ENCODE measurements at places on chromosomes 2 and 18.

- no peak for DNase-seq
Measured at GRCh38 chr18:69172046-69172445, 228.6 kb upstream of the DOK6 start.

DNA sequence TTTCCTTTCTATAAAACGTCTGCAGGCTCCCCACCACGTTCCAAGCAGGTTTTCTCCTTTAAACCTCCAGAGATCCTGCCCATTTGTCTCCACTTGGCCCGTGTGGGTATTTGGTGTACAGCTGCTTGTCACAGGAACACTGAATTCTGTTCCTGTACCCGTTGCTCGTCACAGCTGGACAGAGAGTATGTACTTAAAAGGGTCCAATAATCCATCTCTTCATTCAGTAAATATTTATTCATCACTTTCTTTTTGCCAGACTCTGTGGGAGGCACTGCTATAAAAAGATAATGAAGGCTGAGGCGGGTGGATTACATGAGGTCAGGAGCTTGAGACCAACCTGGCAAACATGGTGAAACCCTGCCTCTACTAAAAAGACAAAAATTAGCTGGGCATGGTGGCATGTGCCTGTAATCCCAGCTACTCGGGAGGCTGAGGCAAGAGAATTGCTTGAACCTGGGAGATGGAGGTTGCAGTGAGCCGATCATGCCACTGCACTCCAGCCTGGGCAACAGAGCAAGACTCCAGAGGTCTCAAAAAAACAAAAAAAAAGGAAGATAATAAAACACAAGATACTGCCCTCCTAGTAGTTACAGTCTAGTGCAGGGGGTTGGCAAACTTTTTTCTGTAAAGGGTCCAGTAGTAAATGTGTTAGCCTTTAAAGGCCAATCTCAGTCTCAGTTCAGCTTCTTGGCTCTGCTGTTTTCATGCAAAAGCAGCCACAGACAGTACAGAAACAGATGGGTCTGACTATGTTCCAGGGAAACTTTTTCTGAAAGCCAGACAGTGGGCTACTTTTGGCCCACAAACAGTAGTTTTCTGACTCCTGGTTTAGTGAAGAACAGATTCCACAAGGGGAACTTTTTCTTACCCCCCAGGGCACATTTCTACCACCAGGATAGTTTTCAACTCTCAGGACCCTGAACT lies 309.9 kb upstream of the RAB12 start:
- no peak for DNase-seq

DNA sequence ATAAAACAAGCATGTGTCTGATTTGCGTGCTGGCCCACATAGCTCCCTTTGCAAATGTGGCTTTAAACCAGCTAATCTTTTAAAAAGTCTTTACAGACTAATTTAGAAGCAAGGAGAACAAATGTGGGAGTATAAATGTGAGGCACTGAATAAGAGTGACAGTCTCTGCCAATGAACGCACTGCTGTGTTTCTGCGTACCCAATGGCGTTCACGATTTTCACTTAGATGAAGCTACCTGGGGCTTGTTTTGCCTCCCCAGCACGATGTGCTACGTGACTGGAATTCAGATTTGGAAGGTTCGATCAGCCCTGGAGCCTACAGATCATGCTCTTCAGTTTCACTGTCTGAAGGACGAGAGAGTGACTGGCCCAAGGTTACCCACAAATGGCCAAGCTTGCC lies 10.8 kb upstream of the CRACDL start:
- no peak for DNase-seq

DNA sequence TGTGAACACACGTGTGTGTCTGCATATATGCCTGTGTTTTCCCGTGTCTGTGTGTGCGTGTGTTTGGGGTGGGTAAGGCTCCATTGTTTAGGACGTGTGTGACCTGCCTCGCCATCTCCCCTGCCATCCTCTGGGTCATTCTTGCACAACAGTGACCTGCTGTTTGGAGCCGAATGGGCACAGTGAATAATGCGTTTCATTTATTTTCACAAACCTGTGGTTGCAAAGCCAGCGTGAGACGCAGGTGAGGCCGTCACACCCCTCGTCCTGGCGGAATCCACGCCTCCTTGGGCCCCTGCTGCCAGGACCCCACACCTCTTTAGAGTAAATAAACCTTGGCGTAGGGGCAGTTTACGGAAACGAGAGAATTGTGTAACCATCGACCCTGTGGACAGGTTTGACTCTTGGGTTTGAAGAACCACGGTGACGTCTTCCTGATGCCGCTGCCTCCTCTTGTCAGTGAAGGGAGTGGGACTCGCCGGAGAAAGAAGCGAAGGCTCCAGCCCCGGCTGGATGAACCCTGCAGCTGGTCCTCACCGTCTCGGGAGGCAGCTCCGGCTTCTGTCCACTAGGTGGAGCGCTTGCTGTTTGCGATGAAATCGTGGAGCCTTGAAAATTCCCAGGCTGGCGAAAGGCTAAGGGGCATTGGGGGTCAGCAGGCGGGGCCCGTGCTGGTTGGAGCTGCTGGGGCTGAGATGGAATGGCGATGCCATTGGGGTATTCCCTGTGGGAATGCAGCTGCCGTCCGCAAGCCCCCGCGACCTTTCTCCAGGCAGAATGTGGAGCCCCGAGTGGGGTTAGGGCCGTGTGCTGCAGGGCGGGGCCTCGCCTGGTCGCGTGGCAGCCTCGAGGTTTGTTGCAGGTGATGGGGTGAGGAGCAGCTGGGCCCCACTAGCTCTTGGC lies 81.1 kb downstream of the RTP5 start:
- DNase-seq: peak; percentile 31

DNA sequence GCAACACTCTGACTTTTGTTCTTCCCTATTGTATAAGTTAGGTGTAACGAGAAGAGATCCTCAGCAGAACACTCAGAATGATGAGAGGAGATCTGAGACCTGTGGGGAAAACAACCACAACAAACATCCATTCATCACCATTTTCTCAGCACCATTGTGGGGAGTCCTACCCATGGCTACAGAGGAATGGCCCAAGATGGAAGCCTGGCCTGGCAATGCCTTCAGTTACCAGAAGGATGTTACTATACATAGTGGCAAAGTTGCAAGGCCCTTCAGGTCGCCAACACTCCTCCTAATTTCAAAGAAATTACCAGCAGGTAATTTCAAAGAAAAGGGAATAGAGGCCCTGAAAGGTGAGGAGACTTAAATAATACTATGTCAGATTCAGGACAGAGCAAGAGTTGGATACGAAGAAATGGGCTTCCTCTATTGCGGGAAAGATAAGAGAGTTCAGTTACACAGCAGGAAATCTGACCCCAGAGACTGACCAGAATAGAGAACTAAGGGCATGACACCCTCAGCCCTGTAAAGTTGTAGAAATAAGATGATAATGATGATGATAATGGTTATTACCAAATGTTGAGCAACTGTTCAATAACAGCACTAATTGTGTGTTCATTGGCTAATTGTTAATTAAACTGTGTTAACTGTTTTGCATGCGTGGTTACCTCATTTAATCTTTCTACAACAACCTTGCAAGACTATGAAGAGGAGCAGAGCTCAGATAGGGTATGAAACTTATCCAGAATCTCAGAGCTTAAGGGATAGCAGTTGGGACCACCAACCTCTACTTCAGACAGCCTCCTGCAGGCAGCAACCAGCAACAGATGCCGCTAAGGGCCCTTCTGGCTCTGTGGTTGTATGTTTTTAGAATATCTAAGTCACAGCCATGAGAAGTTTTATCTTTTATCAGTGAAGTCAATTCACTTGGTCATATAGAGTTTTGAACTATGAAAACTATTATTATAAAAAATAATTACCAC lies 37.5 kb downstream of the DHRS9 start:
- no peak for DNase-seq

DNA sequence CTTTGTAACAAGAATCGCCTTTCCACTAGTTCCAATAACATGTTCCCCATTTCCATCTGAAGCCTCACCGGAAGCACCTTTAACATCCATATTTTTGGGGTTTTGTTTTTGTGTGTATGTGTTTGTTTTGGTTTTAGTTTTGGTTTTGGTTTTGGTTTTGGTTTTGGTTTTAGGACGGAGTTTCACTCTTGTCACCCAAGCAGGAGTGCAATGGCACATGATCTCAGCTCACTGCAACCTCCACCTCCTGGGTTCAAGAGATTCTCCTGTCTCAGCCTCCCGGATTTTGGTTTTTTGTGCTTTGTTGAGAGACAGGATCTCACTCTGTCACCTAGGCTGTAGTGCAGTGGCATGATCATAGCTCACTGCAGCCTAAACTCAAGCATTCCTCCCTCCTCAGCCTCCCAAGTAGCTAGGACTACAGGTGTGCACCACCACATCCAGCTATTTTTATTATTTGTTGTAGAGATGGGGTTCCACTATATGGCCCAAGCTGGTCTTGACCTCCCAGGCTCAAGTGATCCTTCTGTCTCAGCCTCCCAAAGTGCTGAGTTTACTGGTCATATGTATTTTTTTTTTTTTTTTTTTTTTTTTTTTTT lies 36.3 kb downstream of the TGOLN2 start:
- no peak for DNase-seq

GRCh38 chr2:100289020-100289419 lies 33.3 kb downstream of the LONRF2 start:
- no peak for DNase-seq

DNA sequence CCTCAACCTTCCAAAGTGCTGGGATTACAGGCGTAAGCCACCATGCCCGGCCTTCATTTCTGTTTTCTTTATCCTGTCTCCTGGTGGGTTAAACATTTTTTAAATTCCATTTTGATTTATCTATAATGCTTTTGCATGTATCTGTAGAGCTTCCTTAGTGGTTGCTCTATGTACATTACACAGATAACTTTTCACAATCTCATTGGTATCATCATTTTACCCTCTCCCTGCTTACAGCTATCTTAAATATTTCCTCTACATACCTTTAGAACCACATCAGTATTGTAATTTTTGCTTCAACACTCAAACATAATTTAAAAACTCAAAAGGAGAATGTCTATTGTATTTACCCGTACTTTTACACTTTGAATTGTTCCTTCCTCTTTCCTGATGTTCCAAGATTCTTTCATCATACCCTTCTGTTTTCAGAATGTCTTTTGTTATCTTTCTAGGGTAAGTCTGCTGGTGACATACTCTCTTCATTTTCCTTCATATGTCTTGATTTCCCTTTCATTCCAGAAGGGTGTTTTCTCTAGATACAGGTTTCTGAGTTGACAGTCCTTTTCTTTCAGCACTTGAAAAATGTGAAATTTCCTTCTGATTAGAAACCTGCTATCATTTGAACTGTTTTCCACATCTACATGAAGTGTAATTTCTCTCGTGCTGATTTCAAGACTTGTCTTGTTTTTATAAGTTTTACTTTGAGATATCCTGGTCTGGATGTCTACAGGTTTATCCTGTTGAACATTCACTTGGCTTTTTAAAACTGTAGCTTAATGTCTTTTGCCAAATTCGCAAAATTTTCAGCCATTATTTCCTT lies 21.9 kb downstream of the PPP3R1 start:
- DNase-seq: no peak

DNA sequence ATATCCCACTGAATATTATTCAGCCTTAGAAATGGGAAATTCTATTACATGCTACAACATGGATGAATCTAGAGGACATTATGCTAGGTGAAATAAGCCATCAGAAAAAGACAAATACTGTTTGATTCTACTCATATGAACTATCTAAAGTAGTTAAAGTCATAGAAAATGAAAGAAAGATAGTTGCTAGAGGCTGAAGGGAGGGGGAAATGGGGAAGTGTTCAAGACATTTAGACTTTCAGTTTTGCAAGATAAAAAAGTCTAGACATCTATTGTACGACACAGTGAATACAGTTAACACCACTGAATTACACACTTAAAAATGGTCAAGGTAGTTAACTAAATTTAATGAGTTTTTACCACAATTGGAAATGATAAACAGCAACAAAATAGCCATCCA lies 835.9 kb upstream of the CHAC2 start:
- no peak for DNase-seq

DNA sequence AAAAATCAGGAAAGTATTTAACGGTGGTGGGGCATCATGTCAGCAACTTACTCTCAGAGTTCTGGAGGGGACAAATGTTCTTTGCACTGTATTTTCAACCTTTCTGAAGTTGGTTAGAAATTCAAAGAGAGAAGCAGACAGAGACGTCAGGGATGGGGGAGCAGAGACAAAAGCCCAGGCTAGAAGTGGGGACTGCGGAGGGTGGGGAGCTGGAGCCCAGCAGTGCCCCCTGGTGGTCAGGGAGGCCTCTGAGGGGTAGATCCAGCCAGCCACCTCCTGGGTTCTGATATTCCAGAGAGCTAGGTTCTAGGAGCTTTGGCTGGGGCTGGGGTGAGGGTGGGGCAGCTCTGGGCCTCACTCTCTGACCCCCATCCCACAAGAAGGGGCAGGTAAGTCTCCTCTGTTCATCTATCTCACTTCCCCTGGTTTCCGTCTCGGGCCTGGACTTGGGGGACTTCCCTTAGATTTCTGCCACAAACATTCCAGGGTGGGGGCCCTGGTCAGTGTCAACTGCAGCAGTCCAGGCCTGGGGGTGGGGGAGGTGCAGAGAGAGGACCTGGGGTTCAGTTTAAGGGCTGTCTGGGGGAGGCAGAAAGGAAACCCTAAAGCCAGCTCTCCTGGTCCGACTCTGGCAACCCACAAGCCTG lies 8.9 kb downstream of the TNS1 start:
- peak; percentile 26 for DNase-seq

GRCh38 chr2:320561-320960 lies 32.7 kb upstream of the ALKAL2 start:
- no peak for DNase-seq

- no peak for DNase-seq
Measured at GRCh38 chr18:69397096-69397495, 3.6 kb upstream of the DOK6 start.

- peak; percentile 21 for DNase-seq
Measured at GRCh38 chr18:8988260-8988871, 114.1 kb upstream of the NDUFV2 start.

- DNase-seq: no peak
Measured at GRCh38 chr2:172962082-172962481, 113.6 kb upstream of the MAP3K20 start.

DNA sequence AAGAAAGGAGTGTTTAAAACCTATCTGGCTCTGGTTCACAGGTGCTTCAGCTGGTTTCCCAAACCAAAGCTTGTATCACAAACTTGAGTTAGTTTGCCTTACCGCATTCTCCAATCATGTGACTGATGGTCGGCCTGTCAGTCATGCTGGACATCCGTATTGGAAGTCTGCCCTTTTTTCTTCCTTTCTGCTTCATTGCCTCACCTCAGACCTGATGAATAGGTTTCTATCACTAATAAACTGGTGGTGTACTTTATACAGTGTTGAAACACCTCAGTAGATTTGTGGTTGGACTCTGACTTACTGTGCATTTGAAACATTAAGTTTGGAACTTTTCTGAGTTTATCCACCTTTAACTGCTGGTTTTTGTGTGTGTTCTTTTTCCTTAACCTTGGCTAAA lies 84.1 kb downstream of the R3HDM1 start:
- DNase-seq: no peak

GRCh38 chr18:23179416-23179815 lies 44.1 kb downstream of the CABLES1 start:
- no peak for DNase-seq

- DNase-seq: no peak
Measured at GRCh38 chr2:129074298-129074920, 755.7 kb upstream of the HS6ST1 start.

DNA sequence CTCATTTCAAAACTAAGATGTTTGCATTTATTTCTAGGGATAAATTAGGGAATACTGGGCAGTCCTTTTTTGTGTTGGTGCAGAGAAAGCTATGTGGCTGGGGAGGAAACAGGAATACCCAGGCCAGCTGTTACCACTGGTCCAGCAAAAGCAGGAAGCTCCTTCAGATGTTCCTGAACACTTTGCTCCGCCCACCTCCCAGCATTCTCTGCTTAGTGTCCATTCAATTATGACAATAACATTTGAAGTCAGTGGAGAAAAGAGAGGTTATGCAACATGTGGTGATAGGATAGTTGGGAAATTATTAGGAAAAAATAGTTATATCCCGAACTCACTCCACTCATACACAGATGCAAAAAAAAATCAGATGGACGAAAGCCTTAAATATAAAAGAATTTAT lies 22.1 kb upstream of the ARPC2 start:
- no peak for DNase-seq
